ENCODE measurements at places on chromosomes 7 and 10.

- no peak for DNase-seq
Measured at GRCh38 chr7:86978808-86979506, 80.5 kb downstream of the ELAPOR2 start.

DNA sequence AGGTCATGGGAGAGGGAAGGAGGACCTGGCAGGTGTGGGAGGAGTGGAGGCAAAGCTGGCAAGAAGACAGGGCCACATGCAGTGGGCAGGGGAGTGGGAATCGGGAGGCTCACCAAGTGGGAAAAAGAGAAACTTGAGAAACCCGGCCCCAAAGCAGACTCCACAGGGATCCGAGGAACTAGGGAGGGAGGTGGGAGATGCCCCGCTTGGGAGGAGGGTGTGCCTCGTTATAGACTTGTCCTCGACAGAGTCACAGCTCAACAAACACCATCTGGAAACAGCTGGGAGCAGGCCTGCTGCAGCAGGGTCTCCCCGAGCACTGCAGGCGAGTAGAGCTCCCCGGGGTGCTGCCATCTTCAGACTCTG is 54.8 kb downstream of the MKI67 start:
- no peak for DNase-seq

GRCh38 chr7:69062020-69062765 is 536.1 kb upstream of the AUTS2 start:
- DNase-seq = no peak

- DNase-seq = no peak
Measured at GRCh38 chr7:85079434-85079833, 107.4 kb downstream of the SEMA3D start.

DNA sequence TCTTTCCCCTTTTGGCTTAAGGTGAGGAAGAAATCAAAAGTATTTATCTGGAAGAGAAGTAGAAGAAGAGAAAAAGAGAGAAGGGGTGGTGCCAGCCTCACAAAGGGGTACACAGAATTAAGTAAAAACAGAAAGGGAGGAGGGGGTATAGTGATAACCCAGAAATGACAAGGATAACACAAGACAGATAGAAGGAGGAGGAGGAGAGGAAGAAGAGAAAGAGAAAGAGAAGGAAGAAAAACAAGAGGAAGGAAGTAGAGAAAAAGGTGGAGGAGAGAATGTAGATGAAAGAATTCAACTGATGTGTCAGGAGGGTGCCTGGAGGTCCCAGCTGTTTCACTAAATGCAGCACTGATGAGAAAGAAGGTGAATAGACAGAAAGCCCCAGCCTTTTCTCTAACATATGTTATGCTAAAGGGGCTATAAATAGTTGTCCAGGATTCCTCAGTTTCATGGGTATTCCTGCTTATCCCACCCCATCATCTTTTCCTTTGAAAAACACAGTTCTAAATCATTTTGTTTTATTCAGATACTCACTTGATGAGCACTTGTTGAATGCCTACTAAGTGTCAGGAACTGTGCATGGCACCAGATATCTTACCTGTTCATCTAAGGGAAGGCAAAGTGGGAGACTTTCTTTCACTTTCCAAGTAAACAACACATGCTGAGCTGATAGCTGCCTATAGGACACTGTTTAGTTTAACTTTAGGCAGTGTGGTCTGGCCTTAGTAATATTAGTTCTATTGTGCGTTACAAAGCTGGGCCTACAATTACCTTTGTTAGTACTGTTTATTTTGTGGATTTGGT is 8.0 kb downstream of the SEMA3E start:
- DNase-seq = no peak

DNA sequence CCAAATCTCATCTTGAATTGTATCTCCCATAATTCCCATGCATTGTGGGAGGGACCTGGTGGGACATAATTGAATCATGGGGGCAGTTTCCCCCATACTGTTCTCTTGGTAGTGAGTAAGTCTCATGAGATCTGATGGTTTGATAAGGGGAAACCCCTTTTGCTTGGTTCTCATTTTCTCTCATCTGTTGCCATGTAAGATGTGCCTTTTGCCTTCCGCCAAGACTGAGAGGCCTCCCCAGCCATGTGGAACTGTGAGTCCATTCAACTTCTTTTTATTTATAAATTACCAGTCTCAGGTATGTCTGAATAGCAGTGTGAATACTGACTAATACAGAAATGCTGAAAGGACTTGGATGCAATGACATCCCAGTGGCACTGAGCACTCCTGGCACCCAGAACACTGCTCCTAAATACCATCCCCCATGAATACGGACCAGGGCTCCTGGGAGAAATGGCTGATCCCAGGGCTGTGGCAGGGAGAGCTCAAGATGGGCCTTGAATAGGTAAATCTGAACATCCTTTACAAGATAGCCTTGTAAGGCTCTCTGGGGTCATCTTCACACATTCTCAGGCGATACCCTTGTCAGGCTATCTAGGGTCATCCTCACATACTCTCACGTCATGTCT is 19.4 kb downstream of the ZFAND2A start:
- no peak for DNase-seq

DNA sequence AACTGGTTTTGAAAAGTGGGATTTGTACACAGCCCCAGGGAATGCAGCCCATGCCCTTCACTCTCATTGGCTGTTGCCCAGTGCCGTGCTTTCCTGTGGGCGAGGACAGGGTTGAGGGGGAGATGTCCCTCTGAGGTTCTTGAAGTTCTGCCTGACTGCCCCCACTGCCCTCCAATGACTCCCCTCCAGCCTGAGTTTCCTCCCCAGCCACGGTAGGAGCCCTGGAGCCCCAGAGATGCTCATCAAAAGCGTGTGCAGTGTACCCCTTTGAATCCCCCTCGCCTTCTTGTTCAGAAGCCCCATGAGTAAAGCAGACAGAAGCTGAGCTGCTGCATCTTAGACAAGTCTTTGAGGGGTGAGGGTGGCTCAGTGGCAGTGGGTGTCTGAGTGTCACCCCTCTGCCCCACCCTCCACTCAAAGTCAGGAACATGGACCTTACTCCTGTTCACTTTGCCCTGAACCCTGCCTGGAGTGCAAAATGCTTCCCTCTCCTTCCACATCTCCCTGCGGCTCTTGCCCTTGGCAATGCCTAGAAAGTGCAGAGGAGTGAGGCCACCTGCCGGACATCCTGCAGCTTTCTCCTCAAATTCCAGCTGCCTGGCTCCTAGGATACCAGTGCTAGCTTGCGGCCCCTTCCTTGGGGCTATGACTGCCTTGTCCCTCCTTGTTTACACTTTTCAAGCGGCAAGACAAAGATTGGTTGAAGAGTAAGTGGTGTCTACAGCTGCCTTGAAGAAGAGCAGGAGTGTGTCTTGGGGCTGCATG is 19.9 kb downstream of the FAM241B start:
- no peak for DNase-seq

- DNase-seq = no peak
Measured at GRCh38 chr10:32960022-32960421, 2.0 kb upstream of the ITGB1 start.

GRCh38 chr7:8060241-8060640 is 91.6 kb downstream of the GLCCI1 start:
- DNase-seq = no peak
